ENCODE measurements at places on chromosomes 7 and 10. TPM values are rescaled to one million over a fixed set of nuclear protein-coding genes. Genes with fewer than 3 reads are reported as not detected.

DNA sequence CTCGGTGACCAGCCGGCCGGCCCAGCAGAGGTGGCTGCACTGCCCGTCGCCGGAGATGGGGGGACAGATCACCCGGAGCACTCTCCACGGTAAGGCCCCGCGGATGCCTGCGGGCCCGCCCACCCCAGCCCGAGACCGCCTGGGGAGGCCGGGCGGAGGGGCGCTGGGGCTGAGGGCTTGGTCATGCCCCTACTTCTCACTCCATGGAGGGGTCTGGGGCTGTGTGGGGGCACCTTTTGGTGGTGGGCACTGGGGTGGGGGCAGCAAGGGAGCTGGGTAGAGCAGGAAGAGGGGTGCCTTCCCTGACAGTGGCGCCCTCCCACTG lies 61.8 kb downstream of the NEURL1 start:
- H3K27ac ChIP-seq: no peak overlapping the region
- no peaks in the 10 kb centered on the region for H3K36me3 ChIP-seq
- no peak for DNase-seq
- H3K4me1 ChIP-seq: no peaks in the 10 kb centered on the region

DNA sequence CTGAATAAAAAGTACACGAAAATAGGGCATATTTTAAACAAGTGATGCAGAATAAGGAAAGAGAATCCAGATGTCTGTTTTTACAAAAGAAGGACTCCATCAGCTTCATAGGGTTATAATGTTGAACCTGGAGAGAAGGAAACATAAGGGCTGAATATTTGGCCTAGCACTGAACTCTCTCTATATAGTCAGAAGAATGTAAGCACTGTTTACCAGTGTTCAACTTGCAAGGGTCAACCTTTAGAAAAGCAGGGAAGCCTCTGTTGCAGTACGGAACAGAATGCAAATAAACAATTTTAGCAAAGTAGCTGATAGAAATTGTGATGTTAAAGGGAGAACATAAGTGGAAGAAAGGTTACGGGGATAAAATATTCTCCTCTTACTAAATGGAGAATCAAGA lies 16.2 kb downstream of the CDK6 start:
- no peak for DNase-seq
- no peaks in the 10 kb centered on the region for H3K36me3 ChIP-seq
- H3K4me1 ChIP-seq: peaks cover 29% of the 10 kb centered on the region

DNA sequence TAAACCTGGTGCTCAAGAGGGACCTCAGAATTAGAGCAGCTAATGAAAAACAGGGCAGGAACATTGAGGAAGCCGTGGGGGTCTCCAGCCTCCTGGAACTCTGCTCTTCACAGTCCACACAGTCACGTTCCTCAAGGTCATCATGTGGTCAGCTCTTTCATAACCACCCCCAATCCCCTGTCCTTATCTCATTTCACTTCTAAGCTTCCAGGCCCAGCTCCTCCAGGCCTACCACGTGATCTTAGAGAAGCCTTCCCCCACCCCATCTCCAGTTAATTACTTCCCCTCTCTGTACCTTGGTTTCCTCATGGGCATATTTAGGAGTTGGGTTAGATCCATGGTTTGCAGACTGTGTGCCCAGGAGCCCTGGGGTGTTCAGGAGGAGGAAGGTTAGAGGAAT lies 106.4 kb upstream of the TCF7L2 start:
- no peaks in the 10 kb centered on the region for H3K36me3 ChIP-seq
- no peaks in the 10 kb centered on the region for H3K27me3 ChIP-seq
- no peak overlapping the region for H3K4me3 ChIP-seq
- H3K27ac ChIP-seq: no peak overlapping the region

DNA sequence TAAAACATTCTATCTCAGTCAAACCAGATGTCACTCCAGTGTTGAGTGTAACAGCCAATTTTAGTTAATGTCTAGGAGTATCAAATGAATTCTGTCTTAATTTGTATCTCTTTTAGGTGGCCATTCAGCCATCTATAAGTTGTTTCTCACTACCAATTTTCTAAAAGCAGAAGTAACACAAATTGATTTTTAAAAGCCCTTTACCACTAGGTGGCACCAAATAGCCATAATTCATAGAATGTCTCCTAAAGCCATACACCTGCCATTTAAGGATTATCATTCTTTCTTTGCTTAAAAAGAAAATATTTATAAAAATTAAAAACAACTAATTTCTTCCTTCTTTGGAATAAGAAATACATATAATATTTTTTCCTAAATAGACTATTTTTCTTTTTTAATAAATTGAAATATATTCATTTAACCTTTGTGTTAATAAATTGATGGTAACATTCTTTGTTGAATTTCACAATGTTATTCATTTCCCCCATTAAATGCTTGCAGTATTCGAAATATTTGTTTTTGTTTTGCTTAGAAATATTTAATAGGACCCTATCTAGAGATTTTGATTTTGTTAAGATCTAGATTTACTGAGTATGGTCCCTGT lies 107.8 kb upstream of the PPP1R3A start:
- H3K27ac ChIP-seq: no peak overlapping the region
- H3K4me1 ChIP-seq: no peaks in the 10 kb centered on the region
- peak; percentile 42 for DNase-seq

GRCh38 chr7:111240371-111240770 lies 149.4 kb downstream of the LRRN3 start:
- H3K36me3 ChIP-seq: no peaks in the 10 kb centered on the region
- H3K4me1 ChIP-seq: no peaks in the 10 kb centered on the region
- no peak overlapping the region for H3K27ac ChIP-seq

GRCh38 chr10:86646532-86646931 lies 7.8 kb upstream of the OPN4 start:
- H3K36me3 ChIP-seq: no peaks in the 10 kb centered on the region
- no peak overlapping the region for H3K4me3 ChIP-seq
- no peak for DNase-seq
- H3K4me1 ChIP-seq: peaks cover 34% of the 10 kb centered on the region
- peaks cover 3% of the 10 kb centered on the region for H3K27me3 ChIP-seq

DNA sequence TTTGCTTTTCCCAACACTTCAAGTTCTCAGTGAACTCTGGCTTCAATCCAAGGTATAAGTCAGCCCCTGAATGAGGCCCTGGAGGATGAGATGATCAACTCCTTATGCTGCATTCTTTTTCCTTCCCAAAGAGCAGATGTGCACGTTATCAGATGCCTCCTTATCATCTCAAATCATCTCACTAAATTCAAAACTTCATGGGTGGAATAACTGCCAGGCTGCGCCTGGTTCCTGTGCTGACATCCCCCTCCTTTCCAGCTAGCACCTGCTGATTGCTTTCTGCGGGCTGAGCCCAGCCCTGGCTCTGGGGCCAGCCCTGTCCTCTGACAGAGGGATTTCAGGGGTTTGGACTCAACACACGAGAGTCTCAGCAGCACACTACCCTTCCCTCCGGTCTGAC lies 44.9 kb downstream of the TLL2 start:
- no peak for DNase-seq
- H3K4me3 ChIP-seq: no peak overlapping the region
- no peak overlapping the region for H3K27ac ChIP-seq
- H3K27me3 ChIP-seq: peaks cover 10% of the 10 kb centered on the region

GRCh38 chr10:124667425-124668345 lies 76.5 kb downstream of the FAM53B start:
- no peaks in the 10 kb centered on the region for H3K27me3 ChIP-seq
- no peak overlapping the region for H3K4me3 ChIP-seq
- H3K36me3 ChIP-seq: 0 out of 2 replicates have a peak, but pooled peaks cover 2% of the 10 kb centered on the region

- H3K4me3 ChIP-seq: no peak overlapping the region
- no peaks in the 10 kb centered on the region for H3K27me3 ChIP-seq
- no peaks in the 10 kb centered on the region for H3K4me1 ChIP-seq
- DNase-seq: no peak
- no peak overlapping the region for H3K27ac ChIP-seq
Observed at GRCh38 chr7:57638666-57639065, 188.7 kb downstream of the ZNF716 start.

- no peaks in the 10 kb centered on the region for H3K4me1 ChIP-seq
- H3K27ac ChIP-seq: no peak overlapping the region
- H3K4me3 ChIP-seq: no peak overlapping the region
- no peak for DNase-seq
Observed at GRCh38 chr10:46079831-46080585, 33.9 kb upstream of the MSMB start.

GRCh38 chr7:1770331-1770730 lies 100.3 kb downstream of the ELFN1 start:
- peaks cover 4% of the 10 kb centered on the region for H3K27me3 ChIP-seq
- DNase-seq: no peak
- no peak overlapping the region for H3K27ac ChIP-seq
- no peak overlapping the region for H3K4me3 ChIP-seq

GRCh38 chr7:24948739-24949138 lies 31.2 kb downstream of the OSBPL3 start:
- no peak for DNase-seq
- no peaks in the 10 kb centered on the region for H3K4me1 ChIP-seq
- H3K27me3 ChIP-seq: no peaks in the 10 kb centered on the region
- no peak overlapping the region for H3K27ac ChIP-seq
- no peaks in the 10 kb centered on the region for H3K36me3 ChIP-seq

DNA sequence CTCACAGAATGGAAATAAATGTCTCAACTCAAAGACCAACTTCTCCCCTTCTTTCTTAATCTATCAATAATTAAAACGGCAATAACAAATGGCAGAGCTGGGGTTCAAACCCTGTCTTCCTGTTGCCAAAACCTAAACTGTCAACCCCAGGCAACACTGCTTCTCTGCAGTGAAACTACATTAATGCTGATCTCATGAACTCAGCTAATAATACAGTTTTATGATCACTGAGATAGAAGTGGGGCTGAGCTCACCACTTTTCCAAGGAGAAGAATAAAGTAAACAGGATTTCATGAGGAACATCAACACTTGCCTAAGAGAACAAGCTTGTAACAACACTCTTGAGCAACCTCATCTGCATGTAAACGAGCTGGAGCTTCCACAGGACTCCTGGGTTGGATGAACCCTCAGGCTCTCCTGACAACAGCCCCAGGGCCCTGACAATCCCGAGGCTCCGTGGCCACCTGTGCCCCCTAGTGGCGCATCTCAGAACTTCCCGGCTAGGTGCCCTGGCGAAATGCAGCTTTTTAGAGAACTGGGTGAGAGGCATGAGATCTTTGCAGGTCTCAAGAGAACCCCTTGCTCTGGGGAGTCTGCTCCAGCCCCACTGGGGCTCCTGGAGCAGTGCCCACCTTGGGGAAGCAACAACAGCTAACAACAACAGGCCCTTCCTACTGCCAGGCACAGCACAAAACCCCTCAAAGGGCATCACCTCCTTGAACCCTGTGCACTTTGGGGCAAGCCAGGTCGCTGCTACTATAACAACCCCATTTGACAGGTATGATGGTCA lies 169.3 kb downstream of the SH3PXD2A start:
- H3K4me1 ChIP-seq: no peaks in the 10 kb centered on the region
- DNase-seq: peak; percentile 42
- H3K4me3 ChIP-seq: no peak overlapping the region
- no peaks in the 10 kb centered on the region for H3K36me3 ChIP-seq
- H3K27ac ChIP-seq: no peak overlapping the region

- H3K36me3 ChIP-seq: no peaks in the 10 kb centered on the region
- no peak for DNase-seq
- H3K27ac ChIP-seq: no peak overlapping the region
- H3K27me3 ChIP-seq: no peaks in the 10 kb centered on the region
Observed at GRCh38 chr7:17070231-17070708, 188.5 kb upstream of the AGR3 start.

DNA sequence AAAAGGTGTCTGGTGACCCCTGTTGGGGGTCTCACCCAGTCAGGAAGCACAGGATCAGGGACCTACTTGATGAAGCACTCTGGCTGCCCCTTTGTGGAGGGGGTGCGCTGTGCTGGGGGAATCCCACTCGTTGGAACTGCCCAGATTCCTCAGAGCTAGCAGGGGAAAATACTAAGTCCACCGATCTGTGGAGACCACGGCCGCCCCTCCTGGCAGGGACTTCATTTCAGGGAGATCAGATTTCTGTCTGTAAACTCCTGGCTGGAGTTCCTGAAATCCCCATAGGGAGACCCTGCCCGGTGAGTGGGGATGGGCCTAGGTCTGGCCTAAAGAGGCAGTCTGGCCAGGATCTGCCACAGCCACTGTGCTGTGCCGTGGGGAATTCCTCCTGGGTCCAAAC lies 79.3 kb upstream of the ADCY1 start:
- no peaks in the 10 kb centered on the region for H3K36me3 ChIP-seq
- DNase-seq: no peak
- no peaks in the 10 kb centered on the region for H3K4me1 ChIP-seq

DNA sequence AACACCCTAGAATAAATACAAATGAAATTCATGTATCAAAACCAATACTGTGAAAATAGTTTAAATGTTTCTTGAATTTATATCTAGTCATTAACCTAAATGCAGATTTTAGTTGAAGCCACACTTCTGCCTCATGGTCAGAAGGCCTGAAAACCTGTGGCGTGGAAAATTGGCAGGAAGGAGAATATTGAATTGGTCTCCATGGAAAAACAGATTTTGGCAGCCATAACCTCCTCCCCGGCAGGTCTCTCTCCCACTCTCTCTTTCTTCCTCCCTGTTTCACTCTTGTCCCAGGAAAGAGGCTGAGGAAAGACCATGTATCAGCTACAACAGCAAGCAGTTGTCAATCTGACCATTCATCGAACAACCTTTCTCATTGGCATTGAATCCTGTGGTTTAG lies 160.6 kb upstream of the YAE1 start:
- H3K4me3 ChIP-seq: no peak overlapping the region
- peaks cover 20% of the 10 kb centered on the region for H3K27me3 ChIP-seq
- no peak overlapping the region for H3K27ac ChIP-seq
- no peaks in the 10 kb centered on the region for H3K4me1 ChIP-seq
- no peak for DNase-seq

DNA sequence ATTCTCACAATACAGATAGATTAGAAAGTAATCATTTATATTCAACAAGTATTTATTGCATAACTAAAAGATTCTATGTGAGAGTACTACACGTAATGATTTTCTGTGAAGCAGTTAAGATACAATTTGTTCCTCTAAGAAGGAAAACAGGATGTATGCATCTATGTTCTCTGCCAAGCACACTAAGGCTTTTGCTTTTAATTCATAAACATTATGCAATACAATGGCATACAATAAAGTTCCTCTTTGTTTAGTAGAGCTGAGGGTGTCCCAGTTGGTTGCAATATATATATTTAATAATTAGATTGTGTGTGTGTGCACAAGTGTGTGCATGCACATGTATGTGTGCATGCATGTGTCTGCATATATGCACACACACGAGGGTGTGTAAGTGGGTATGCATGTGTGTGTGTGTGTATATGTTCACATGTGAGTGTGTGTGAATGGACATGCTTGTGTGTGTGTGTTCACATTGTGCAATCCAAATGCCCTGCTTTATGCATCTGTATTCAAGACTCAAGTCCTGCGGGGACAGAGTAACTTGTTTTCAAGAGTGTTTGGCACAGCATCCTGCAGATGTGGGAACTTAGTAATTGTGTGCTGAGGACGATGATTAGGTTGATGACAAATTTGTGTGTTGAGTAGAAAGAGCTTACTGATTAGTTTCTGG lies 481.5 kb upstream of the KLF6 start:
- DNase-seq: no peak
- H3K27me3 ChIP-seq: no peaks in the 10 kb centered on the region
- H3K36me3 ChIP-seq: no peaks in the 10 kb centered on the region
- no peaks in the 10 kb centered on the region for H3K4me1 ChIP-seq
- peak overlapping the region; percentile 18 for H3K27ac ChIP-seq
- H3K4me3 ChIP-seq: no peak overlapping the region

LLCFC1 gene
- not detected for total RNA-seq

ST8SIA6 gene
- 0.82 TPM for total RNA-seq

AEBP1 gene
- total RNA-seq: 0.62 TPM

CELF2 gene
- 0.44 TPM for total RNA-seq

XRCC2 gene
- total RNA-seq: 10.3 TPM

PON3 gene
- total RNA-seq: 1.2 TPM

HSPA12A gene
- total RNA-seq: 7.7 TPM

GIMAP6 gene
- total RNA-seq: 0.23 TPM

SLC29A4 gene
- total RNA-seq: 38.9 TPM

NRG3 gene
- total RNA-seq: 0.08 TPM

PANK1 gene
- 11.0 TPM for total RNA-seq

FXYD4 gene
- not detected for total RNA-seq

PRSS58 gene
- not detected for total RNA-seq
